ENCODE measurements at places on chromosomes 4 and X.
A peak's percentile ranks its signal among the peaks of the same experiment; 100 is the strongest.

- no peak for DNase-seq
Observed at GRCh38 chr4:176902710-176903323, 110.1 kb upstream of the VEGFC start.

GRCh38 chr4:8549352-8549931 lies 30.8 kb upstream of the GPR78 start:
- DNase-seq, result no peak

DNA sequence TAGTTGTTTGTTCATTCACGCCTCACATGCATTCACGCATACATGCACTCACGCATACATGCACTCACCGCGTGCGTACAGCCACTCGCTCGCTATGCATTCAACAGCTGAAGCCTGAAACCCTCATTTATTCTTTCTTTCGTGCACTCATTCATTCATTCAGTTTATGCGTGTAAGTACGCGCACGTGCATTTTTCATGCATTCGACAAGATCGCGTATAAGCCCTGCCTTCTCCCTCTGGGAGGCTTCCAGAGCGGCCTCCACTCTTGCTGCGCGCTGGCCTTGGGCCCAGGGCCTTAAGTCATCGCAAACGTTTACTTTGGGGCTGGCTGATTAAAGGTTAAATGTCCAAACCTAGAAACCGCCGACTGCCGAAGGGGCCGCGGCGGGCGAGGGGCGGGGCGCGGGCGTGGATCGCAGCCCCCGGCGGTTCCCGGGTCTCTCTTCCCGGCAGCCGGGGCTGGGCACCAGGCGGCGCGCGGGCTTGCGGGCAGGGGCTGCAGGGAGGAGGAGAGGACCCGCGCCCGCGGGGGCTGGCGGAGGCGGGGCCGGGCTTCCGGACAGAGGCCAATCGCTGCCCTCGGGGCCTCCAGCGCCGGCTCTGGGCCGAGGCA lies at the start of gene GYG2:
Gene GYG2 (plus strand): TSS at position 587 of the 615 bp plus-strand sequence. CDS start 1,259 bp downstream, outside the sequence.
- peak; percentile 1 for DNase-seq

GRCh38 chrX:16451334-16451733 lies 198.6 kb upstream of the S100G start:
- no peak for DNase-seq

DNA sequence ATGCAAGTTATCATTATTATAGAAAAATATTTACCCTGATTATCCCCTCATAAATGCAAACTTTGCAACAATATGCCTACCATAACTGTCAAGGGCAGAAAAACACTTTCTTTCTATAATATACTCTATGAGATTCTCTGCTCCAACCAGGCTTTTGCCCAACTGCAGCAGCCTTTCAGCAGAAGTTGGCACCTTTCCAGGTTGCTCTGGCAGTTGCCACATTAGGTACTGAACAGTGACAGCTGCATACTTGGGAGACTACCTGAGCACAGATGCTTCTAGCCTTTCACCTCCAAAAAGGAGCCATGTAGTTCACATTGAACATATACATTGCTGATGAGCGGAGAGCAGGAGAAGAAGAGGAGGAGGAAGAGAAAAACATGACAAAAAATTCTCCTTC lies 69.5 kb upstream of the BRWD3 start:
- peak; percentile 33 for DNase-seq

GRCh38 chrX:96884027-96884426 lies 319 bp downstream of the RPA4 start:
- DNase-seq, result no peak

DNA sequence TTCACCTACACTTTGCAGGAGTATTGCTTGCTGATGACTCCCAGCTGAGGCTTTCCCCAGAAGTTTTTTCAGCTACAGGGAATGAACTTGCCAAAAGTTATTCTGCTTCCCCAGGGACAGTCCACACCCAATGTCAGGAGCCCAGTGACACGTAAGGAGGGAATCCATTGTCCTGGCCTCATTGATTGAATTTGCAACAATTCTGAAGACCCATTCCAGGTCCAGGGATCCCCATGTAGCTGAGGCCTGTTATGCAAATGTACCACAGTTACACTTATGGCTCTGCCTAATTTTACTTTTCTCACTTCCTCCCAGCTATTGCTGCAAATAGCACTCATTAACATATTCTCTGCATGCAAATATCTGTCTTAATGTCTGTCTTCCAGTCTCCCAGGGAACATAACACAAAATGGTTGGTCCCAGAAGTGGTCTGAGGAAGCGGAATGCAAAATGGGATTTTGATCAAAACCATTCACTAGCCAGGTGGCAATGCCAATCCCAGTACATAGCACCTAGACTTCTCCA lies 113.7 kb upstream of the ACTRT1 start:
- no peak for DNase-seq

DNA sequence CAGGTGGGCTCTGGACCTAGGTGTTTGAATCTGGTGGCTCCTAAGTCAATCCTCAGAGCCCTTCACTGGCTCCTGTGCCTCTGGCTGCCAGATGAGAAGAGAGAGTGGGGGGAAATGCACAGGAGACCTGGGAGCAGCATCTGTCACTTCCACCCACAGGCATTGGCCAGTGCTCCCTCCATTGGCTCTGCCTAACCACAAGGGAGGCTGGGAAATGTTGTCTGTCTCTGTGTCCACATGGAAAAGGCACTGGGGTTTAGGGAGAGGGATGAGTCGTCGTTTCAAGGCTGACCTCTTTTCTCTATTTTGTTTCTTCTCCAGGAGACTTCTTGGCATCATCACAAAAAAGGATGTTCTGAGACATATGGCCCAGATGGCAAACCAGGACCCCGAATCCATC lies 76.4 kb downstream of the CLCN4 start:
- DNase-seq, result peak; percentile 86

DNA sequence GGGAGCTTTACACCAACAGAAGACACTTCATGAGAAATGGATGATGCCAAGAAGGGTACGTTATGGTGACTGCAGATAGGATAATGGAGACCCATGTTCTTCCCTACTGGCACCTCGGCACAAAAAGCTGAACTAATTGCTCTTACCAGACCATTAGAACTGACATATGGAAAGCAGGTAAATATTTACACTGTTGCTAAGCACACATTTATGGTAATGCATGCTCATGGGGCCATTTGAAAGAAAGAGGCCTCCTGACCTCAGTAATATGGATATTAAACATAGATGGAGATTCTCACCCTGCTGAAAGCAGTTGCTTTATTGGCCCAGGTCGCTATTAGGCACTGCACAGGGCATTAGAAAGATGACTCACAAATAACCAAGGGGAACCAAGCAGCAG lies 1759.6 kb downstream of the C4orf33 start:
- DNase-seq, result peak; percentile 85

GRCh38 chrX:103464072-103464773 lies 55.1 kb downstream of the RAB40A start:
- DNase-seq, result peak; percentile 0

GRCh38 chr4:175427751-175428150 lies 384.3 kb downstream of the GPM6A start:
- DNase-seq, result peak; percentile 73

GRCh38 chr4:129672941-129673340 lies 577.0 kb downstream of the C4orf33 start:
- DNase-seq, result peak; percentile 5

- DNase-seq, result no peak
Observed at GRCh38 chr4:152363086-152363485, 172.8 kb downstream of the FBXW7 start.

GRCh38 chr4:151687021-151687640 lies 73.7 kb downstream of the GATB start:
- no peak for DNase-seq

DNA sequence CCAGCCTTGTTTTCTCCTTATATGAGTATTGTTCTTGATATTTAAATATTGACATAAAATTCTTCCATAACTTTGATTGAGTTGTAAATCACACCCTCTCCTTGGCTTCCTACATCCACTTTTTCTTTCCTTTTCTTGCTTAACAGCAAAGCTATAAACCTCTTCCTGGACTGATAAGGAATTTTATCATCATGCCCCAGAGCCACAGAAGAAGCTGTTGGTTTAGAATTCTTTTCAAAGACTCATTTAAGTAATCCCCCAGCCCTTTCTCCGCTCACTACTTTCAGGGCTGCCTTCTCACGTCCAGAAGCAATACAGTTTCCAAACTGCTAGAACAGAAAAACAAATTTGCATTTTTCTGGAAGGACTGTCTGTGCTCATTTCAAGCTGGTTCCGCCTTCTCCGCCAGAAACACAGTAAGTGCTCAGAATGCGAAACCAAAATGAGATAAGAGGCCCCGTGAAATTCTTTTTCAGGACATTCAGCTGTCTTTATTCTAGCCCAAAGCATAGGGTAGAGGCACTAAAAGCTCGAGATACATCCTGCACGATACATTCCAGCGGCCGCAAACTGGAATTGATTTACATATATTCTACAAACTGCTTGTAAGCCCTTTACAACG lies 849 bp downstream of the MID1 start:
- DNase-seq, result peak; percentile 25

- no peak for DNase-seq
Observed at GRCh38 chr4:98967786-98968329, 27.7 kb upstream of the METAP1 start.

DNA sequence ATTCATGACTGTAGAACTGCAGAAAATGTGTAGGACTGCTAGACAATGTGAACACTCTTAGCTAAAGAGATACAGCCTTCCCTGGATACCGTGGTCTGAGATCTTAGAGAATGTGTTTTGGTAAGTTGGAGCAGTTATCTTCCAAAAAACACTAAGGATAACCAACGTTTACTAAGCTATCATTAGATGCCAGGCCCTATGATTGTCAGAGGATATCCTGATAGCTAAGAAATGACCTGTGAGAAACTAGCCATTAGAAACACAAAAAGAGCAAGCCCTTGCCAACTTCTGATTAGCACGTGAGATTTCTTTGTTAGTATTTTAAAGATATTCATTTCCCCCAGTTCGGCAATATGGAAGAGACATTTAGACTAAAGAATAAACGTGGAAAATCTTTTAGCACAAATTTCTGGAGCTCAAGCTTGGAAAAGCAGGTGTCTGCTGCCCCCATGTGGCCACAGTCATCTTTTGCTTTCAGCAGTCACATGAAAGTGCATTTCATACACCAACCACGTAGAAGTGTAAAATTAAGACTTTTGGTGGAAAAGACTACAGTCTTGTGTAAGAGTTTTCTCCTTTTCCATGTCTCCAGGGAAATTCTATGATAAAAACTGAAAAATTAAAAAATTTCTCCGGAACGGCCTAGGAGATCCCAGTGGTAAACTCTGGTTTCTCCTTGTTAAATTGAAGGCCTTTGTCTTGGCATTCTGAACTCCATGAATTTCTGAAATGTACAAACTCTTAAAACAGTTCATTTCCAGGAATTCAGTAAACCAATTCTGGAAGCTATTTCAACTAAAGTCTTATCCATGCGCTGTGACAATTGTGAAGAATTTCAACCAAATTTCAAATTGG lies 136.4 kb downstream of the ZNF674 start:
- DNase-seq, result peak; percentile 60

GRCh38 chr4:104693601-104694201 lies 199.0 kb upstream of the CXXC4 start:
- no peak for DNase-seq

GRCh38 chrX:1330605-1331004 lies 6.0 kb upstream of the IL3RA start:
- DNase-seq, result no peak

DNA sequence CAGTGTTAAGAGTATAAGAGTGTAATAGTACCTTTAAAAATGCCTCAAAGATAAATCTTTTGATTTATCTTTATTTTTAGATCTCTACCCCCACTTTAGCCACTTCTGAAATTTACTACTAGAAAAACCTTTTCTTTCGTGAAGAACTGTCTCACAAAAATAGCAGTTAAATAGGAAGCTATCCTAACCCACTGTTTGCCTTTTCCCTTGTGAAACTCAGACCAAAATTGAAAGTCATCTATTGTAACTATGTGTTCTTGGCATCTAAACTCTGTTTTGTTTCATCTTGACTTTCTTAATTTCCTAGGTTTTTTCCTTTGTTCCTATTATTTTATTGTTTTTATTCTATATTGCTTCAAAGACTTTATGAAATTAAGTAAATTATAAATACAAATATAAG lies 7.8 kb upstream of the TMEM144 start:
- no peak for DNase-seq

GRCh38 chrX:131633285-131633917 lies 89.5 kb downstream of the OR13H1 start:
- DNase-seq, result peak; percentile 64

DNA sequence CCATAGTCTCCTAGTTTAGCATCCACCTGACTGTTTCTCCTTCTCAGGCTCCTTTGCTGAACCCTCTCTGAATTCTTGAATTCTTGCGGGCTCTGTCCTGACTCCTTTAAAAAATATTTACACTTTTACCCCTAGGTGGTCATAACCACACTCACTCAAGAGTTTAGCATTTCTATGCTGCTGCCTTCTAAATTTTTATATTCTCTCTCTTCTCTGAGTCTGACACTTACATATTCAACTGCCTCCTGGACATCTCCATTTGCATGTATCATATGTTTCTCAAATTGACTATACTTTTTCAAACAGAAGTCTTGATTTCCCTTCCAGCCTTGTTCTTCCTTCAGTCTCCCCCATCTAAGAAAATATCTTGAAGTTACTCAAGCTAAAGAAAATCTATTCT lies 31.6 kb downstream of the ARL9 start:
- DNase-seq, result no peak

DNA sequence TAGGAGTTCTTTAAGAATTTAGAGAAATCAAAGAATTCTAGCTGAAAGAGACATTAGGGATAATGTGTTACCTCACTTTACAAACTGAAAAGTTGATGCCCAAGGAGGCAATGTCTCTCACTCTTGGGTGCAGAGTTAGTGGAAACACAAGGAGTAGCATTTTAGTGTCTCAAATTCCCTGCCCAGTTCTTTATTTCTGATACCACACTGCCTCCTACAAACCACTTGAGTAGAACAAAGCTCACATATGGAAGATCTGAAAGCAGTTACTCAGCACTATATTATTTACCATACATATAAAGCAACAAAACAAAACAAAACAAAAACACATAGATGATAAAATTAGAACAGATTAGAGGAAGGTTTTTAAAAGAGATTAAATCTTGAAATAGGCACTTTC lies 124.2 kb downstream of the REELD1 start:
- DNase-seq, result peak; percentile 13

DNA sequence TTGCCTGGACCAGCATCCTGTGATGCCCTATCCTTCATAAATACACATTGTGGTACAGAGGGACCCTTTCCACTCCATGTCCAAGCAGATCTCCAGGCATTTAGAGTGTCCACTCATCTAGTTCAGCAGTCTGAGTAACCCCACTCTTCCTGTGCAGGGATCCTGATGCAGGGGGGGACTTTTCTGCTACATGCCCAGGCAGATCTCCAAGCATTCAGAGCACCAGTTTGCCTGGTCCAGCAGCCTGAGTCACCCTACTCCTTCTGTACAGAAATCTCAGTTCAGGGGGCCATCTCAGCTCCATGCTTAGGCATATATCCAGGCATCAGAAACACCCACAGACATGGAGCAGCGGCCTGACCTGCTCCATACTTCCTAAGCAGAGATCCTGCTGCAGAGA lies 1089.8 kb downstream of the FAT4 start:
- DNase-seq, result no peak

- no peak for DNase-seq
Observed at GRCh38 chr4:139740121-139740520, 74.5 kb downstream of the MGST2 start.

- no peak for DNase-seq
Observed at GRCh38 chr4:76723924-76724323, 174.0 kb downstream of the SOWAHB start.
